Glomerular endothelial cell (primary cell): ENCODE measurements at places on chromosomes 1 and 21. TPM values are rescaled to one million over a fixed set of nuclear protein-coding genes. Genes with fewer than 3 reads are reported as not detected.

DNA sequence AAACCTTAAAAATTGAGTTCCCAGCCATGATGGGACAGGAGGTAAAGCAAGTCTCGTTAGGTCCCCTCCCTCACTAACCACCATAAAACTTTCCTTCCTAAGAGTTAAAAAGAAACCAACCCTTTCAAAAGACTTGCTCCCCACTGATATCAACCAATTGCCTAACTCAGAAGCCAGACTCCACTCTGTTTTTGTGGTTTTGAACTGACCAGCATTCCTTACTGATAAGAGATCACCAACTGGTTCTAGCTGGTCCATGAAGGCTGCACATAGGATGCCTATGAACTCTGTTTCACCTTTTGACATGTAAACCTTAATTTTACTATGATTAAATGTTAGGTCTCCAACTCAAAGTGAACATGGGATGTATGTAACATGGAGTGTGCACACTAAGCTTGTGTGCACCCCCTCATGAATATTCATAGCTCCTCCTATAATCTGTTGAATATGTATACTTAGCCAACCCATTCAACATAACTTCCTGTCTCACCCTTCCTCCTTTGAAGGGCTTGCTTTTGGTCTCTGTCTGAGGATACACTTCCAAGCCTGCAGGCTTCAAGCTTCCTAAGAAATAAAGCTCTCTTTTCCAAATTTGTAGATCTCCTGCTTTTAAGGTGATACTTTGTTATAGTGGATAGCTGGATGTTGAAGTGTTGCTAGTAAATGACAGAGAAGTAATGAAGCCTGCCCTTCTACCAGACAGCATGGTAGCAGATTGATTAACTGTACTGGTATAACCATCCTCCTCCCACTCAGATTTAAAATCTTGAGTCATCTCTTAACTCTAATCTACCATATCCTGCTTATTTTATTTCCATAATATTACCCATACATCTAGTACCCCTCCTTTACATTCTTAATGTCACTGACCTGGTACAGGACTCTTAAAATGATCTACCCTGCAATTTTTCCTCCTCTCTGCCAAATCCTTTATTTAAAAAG, 95.6 kb downstream of the ZNF644 start:
- no peak for DNase-seq

- no peak for DNase-seq
Observed at GRCh38 chr1:36306210-36306901, at the start of gene SH3D21. TSS of gene SH3D21 (plus strand) at chr1:36306368. CDS start at chr1:36306421, 53 bp downstream.

- DNase-seq = no peak
Observed at GRCh38 chr1:238660849-238661248, 725.5 kb upstream of the CHRM3 start.

GRCh38 chr1:154773551-154773950, 96.5 kb downstream of the KCNN3 start:
- DNase-seq = no peak

DNA sequence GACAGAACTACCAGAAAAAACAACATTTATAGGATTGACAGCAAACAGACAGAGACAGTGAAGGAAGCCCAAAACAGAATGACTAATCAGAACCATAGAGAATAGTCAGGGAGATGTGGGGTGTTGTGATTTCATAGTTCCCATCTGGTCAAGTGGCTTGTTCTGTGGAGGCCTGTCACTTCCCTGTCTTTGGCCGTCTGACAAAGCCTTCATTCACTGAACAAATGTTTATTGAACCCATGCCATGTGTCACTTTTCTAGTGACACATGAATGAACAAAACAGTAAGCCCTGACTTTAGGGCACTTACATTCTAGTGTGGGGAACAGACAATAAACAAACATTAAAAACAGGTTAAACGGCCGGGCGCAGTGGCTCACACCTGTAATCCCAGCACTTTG, 3.2 kb upstream of the SRRM1 start:
- DNase-seq = no peak

DNA sequence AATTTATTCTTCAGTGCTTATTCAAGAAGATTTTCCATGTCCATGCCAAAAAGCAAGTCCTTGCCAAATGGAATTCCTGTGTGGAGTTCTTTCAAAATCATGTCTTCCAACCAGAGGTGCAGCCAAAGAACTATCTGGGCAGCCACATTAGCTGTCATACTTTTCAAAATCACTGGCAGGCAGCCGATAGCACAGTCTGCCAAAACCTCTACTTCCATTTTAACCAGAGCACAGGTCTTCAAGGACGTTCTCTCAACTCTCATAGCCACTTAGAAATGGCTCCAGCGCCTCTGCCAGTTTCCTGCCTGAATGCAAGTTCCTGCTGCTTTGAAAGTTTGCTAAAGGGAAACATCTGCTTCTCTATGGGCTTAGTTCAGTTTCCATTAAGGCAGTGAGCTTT, 975.7 kb upstream of the ADGRL4 start:
- DNase-seq = peak; percentile 45

GRCh38 chr1:41898191-41898713, 20.5 kb downstream of the HIVEP3 start:
- no peak for DNase-seq

GRCh38 chr1:156577550-156577949, 2.0 kb upstream of the TTC24 start:
- DNase-seq = no peak

GRCh38 chr1:238129677-238130076, 239.0 kb upstream of the ZP4 start:
- DNase-seq = no peak

The BTF3L4 gene
- 31.0 and 41.9 TPM in 2 replicates for total RNA-seq

The SMIM1 gene
- 0.82 and 2.0 TPM in 2 replicates for total RNA-seq

The SPATA21 gene
- total RNA-seq = not detected in 2 replicates

GRCh38 chr1:229086686-229087085, 184.2 kb upstream of the RAB4A start:
- no peak for DNase-seq

The IL23R gene
- not detected in 2 replicates for total RNA-seq

GRCh38 chr1:93815366-93816110, 63.5 kb downstream of the DNTTIP2 start:
- DNase-seq = no peak

DNA sequence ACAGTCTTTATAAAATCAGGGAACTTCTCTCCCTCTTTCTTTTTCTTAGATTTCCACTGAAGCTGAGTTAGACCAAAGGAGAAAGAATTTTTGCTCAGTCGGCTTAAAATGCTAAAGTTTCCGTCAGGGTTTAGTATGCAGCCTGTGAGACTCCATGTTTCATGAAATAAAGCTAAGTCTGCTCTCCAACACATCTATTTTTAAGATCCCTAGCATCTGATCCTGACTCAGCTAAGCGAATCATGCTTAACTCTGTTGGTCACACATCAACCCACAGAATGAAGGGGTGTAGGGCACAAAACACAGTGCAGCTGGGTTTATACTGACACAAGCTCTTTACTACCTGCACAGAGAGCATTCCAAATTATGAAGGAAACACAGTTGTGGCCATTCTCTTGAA, 102.4 kb upstream of the ZNF281 start:
- DNase-seq = no peak

- DNase-seq = no peak
Observed at GRCh38 chr1:7450838-7451237, 320.3 kb upstream of the VAMP3 start.

GRCh38 chr1:220748936-220749335, 814 bp downstream of the MTARC2 start:
- no peak for DNase-seq

The ANKRD65 gene
- 0.34 TPM in 1 of 2 replicates, not detected in the other for total RNA-seq

The FGR gene
- not detected in 2 replicates for total RNA-seq

GRCh38 chr1:234893725-234894630, 234.7 kb downstream of the TOMM20 start:
- DNase-seq = peak; percentile 80

The PRRX1 gene
- 0.19 and 0.93 TPM in 2 replicates for total RNA-seq

- no peak for DNase-seq
Observed at GRCh38 chr1:12180903-12181302, 14.1 kb downstream of the TNFRSF1B start.

The CSMD2 gene
- 0.12 and 0.15 TPM in 2 replicates for total RNA-seq

GRCh38 chr21:29072873-29073221, 601 bp downstream of the CCT8 start:
- DNase-seq = no peak

- no peak for DNase-seq
Observed at GRCh38 chr1:221201773-221202172, 322.5 kb downstream of the HLX start.

- DNase-seq = no peak
Observed at GRCh38 chr1:109444346-109444745, 18.1 kb upstream of the PSMA5 start.

The FCRL6 gene
- not detected in 2 replicates for total RNA-seq

The LCE5A gene
- total RNA-seq = not detected in 2 replicates

GRCh38 chr1:158371188-158371953, 17.7 kb downstream of the CD1E start:
- DNase-seq = no peak

GRCh38 chr1:197170538-197170937, 24.1 kb upstream of the ASPM start:
- DNase-seq = no peak

DNA sequence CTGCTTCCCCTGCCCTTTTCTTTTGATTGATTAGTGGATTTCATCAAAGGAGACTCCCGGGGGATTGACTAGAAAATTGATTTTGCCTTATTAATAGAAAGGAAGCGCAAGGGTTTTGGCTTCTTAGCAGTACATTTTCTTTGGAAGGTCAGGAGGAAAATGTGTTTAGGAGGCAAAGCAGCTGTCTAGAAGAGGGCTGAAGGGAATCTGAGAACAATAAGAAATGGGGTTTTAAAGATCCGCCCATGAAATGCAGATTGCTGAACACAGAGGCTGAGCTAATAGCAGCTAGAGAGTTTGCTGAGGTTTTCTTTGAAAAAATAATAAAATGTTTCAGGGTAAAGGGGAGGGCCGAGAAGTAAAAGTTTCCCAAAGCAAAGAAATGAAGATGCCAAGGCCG, 4.9 kb downstream of the SERTAD4 start:
- DNase-seq = no peak

DNA sequence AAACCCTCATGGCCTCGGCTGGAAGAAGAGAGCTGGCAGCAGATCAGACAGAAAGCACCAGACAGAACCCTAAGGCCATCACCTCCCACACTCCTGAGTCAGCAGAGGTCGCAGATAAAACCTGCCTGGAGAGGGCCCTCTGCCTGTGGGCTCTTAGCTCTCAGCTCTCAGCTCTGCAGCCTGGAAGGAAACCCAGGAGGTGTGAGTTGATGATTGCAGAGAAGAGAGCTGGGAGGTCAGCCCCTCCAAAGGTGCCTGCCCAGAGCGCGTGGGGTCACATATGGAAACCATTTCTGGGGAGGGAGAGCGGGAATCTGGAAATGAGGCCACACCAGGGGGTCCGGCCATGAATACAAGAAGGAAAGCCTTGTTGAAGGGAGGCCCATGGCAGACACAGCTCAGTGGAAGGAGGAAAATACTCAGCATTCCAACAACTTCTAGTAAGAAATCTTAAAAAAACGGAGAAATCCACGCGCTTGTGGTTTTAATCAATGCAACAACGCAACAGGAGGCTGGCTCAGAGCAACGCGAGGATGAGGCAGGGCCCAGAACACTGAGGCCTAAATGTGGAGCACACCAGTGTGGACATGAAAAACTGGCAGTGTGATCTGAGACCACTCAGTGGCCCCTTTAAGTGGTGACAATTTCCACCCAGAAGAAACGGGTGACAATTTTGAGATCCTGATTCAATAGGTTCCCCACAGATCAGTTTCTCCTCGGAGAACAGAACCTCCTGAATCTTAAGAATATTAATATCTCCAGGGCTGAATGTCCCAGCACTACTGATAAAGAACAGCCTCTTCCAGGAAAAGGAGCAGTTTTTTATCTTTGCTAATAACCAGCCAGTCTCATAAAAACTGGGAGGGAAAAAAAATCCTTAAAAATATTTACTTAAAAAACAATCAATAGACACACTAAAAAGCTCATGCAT, 45.7 kb downstream of the PSMG1 start:
- DNase-seq = no peak

The ASB17 gene
- total RNA-seq = not detected in 2 replicates

GRCh38 chr1:25629836-25630235, 13.2 kb downstream of the MAN1C1 start:
- DNase-seq = no peak

DNA sequence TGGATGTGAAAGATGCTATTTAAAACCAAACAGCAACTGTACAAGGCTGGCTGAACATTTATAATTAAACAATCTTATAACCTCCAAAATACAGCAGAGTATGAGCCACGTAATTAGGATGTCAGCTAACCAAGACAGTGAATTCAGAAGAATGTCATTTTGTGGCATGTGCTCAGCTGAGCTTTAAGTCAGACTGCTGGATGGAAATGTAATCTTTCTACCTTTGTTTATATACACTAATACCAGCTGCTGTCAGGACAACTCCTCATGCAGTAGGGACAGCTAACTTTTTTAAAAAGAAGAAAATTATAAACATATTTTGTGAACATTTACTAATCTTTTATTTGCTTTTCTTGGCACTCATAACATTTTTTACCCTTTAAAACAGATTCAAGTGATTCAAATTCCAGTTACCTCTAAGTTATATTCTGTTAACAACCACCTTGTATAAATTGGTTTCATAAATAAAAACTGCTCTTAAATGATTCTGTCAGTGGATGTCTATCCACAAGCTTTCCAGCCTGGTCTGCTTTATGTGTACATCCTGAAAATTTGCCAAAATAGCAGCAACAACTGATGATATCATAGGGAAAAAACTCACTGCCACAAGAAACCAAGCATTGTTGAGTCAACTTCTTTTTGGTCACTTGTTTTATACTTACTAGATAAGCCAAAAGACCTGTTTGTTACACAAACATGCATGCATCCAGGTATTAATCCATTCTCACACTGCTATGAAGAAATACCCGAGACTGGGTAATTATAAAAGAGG, 36.1 kb downstream of the DPH5 start:
- DNase-seq = peak; percentile 65

The DISP1 gene
- total RNA-seq = 1.6 and 3.2 TPM in 2 replicates

DNA sequence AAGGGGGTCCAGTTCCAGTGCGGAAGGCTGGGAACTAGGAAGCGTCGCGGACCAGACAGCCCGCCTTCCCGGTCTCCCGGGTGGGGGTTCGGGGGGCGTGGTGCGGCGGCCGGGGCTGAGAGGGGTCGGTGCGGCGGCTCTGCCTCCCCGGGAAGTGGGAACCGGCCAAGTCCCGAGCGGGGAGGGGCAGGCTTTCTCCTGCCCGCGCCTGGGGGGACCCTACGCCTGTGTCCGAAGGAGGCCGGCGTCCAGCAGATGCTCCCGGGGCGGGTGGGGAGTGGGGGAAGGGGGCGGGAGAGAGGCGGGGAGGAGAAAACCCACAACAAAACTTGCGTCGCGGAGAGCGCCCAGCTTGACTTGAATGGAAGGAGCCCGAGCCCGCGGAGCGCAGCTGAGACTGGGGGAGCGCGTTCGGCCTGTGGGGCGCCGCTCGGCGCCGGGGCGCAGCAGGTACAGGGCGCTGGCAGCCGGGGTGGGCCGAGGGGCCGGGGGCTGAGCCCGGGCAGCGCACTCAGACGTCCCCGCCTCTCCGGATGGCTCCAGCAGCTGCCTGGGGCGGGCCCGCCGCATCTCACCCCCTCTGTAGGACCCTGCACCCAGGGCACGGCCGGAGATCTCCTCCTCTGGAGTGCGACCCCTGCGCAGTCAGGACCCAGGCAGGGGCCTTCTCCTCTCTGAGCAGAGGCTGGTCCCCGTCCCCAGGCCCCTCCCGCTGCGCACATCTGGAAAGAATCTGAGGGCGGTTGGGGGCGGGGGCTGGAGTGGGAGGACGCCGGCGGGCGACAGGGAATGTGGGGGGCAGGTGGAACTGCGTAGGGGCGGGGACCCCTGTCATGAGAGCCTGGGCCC, at the start of gene PODN:
Gene PODN, plus strand, starts transcription at position 355 of the 849 bp plus-strand sequence. CDS start 7,643 bp downstream, outside the sequence.
- no peak for DNase-seq

The WDR64 gene
- not detected in 2 replicates for total RNA-seq
